ENCODE measurements at places on chromosomes 6 and 20. TPM values are rescaled to one million over a fixed set of nuclear protein-coding genes. Genes with fewer than 3 reads are reported as not detected.

DNA sequence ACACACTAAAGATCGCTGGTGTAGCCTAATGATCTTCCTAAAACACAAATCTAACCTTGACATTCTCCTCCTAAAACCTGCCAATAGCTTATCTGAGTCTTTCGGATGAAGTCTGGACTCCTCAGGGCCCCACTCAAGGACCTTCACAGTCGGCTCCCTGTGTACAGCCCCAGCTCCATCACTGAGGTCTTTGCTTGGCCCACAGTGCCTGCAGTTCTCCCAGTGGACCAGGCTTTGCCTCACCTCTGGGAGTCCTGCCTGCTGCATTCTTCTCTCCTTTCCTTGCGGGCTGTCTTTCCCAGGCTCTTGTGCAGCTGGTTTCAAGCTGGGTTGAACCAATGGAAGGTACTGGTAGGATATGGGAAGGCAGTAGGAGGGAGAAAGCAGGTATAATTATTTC is 122.6 kb upstream of the FERMT1 start:
- DNase-seq, result no peak

DNA sequence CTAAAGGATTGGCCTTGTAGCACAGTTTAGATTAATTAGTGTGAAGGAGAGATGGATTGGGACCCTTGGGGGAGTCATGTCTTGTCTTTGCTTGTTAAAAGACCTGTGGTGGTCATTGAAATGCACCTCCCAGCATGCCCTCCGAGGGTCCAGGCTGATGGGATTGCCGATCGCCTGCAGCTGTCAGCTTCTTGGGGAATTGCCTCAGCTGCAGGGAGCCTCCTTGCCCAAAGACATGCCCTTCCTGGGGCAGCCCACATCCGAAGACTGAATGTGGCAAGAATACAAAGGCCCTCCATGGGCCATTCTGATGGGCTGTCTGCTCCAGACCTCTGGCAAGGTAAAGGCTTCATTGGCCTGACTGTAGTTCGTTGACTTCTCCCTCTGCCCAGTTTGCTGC is 150.7 kb downstream of the FARS2 start:
- DNase-seq, result no peak

DNA sequence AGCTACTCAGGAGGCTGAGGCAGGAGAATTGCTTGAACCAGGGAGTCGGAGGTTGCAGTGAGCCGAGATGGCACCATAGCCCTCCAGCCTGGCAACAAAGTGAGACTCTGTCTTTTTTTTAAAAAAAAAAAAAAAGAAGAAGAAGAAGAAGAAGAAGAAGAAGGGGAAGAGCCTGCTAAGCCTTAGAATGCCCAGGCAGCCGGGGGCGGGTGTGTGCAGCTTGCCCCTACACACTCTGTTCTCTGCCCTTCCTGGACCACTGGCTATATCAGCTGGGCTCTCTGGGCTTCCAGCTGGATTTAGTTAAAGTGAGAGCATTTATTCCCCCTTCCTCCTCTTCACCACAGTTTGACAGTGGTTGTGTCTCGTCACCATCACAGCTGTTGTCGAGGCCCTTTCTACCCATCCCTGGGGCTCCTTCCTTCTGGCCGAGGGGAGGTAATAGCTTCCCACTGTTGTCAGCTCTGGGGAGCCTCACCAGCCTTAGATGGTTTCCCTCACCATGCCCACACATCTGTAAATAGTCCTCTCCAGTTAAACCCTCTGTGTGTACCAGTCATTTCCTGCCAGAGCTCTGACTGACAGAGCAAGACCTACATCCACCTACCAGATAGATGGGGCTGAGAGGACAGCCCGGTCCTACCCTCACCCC is 77.6 kb downstream of the TRERF1 start:
- DNase-seq, result no peak

- no peak for DNase-seq
Observed at GRCh38 chr6:5638666-5639065, 368.1 kb downstream of the NRN1 start.

- DNase-seq, result no peak
Observed at GRCh38 chr6:53398247-53399026, 49.7 kb upstream of the ELOVL5 start.

GRCh38 chr6:89475634-89476033 is 42.7 kb downstream of the ANKRD6 start:
- DNase-seq, result peak; percentile 10

DNA sequence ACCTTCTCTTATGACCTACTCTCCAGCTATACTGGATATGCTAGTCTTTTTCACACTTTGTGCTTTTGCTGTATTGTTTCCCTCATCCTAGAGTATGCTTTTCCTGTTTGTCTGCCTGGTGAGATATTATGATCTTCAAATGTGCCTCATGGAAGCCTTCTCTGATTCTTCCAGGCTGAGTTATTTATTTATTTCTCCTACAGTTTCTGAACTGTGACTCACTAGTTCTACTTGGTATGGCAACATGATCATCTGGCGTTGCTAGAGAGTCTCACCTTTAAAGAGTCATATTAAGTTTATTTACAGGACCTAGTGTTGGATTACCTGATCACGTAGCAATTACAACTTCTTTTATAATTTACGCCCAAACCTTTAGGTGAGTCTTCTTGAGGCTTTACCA is 81.2 kb upstream of the HDAC2 start:
- no peak for DNase-seq

GRCh38 chr6:17042422-17043147 is 59.3 kb upstream of the STMND1 start:
- peak; percentile 80 for DNase-seq

- no peak for DNase-seq
Observed at GRCh38 chr6:63268574-63268973, 51.2 kb downstream of the LGSN start.

DNA sequence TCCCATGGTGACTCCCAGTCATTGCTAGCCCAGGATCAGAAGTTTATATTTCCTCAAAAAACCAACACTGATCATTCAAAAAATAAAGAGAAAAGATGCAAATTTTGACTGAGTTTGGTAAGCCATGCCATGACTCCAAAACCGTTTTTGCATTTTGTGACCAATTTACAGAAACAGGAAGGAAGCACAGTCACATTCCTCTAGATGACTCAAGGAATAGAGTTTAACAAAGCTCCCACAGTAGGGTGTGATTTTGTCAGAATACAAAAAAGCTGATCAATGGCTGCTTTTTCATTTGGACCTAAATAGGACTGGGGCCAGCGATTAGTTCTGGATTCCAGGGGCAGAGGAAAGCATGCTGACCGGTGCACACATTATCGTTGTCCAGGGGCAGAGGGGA is 179.4 kb upstream of the AFDN start:
- peak; percentile 38 for DNase-seq

DNA sequence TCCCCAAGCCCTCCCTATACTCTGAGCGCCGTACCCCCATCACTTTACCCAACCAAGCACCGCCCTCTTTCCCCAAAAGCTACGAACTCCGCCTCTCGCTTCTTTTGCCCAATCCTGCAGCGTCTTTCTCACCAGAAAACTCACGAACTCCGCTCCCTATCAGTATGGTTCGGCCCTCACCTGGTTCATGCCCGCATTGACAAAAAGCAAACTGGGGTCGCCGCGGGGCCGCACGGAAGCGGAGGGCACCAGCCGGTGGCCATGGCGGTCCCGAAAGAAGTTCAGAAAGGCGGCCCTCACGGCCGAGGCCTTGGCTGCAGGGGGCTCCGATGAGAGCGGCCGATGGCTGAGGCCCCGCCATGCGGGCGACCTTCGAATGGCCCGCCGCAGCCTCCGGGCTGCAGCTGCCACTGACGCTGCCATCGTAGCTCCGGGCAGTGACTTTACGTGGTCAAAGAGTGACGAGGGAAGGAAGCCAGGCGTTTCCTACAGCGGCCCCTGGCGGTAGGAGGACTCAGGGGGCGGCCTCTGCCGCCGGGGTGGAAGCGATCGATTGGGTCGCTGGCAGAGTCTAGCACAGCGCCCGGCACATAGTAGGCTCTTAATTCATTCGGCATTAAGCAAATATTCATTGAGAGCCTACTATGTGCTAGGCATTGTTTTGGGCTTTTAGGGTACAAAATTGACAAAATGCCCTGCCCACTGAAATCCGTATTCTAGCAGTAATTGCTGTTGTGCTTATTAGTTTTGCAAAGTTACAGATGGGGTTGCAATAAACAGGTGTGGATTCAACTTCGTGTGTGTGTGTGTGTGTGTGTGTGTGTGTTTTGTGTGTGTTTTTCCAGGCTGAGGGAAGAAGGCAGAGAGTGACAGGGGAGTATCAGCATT is at the start of gene AARS2:
AARS2 (minus strand) TSS at position 447 of the 888 bp plus-strand sequence; CDS start at position 423, 24 bp downstream.
- DNase-seq, result peak; percentile 85

- no peak for DNase-seq
Observed at GRCh38 chr6:134446896-134447295, 129.0 kb upstream of the SGK1 start.

GRCh38 chr6:149089510-149089909 is 228.0 kb upstream of the TAB2 start:
- DNase-seq, result no peak

GRCh38 chr6:31874836-31875572 is 3.8 kb downstream of the SLC44A4 start:
- no peak for DNase-seq

- no peak for DNase-seq
Observed at GRCh38 chr6:111411978-111412566, 70.9 kb downstream of the REV3L start.

- no peak for DNase-seq
Observed at GRCh38 chr20:59471653-59472421, 132.5 kb upstream of the PHACTR3 start.

- DNase-seq, result no peak
Observed at GRCh38 chr6:125008261-125008703, 46.0 kb downstream of the RNF217 start.

DNA sequence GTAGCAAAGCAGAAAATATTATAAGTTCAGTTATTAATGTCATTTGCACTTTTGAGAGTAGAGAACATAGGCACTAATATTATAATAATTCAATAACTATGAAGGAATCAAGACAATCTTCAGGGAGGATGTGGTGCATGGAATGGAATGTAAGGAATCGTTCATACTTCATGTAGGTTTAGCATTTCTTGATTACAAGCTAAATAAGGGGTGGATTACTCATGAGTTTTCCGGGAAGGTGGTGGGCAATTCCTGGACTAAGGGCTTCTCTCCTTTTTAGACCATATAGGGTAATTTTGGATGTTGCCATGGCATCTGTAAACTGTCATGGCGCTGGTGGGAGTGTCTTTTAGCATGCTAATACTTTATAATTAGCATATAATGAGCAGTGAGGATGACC is 9.1 kb upstream of the BTNL2 start:
- peak; percentile 13 for DNase-seq

DNA sequence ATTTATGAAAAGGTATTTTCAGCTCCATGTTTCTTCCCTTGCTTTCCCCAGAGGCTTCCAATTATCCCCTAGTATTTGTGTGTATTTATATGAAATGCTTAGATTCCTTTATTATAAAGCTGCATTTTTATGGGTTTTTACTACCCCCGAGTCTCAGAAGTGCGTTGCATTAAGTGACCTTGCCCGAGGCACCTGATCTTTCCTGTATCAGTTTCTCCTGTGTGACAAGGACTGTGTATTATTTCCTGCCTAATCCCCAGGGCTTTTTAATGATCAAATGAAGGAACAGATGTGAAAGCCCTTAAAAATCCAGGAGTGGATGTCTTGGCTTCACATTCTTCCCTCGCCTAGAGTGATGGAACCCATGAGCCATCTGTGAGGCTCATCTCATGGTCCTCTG is 118.8 kb downstream of the TULP4 start:
- no peak for DNase-seq

DNA sequence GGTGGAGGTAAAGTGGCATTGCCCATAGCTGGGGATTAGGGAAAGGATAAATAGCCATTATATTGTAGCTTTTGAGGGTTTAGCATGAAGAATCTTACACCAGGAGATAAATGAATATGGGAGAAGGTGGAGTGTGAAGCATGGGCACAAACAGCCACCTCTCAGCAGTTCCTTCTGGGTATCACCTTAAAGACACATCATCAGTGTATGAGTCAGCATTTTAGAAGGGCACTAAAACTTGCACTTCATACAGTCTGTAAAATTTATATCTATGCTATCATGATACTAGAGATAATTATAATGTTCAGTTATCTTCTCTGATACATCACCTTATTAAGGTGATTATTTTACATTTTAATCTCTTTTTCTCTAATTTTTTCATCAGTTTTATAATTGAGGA is 25.3 kb downstream of the SLC35A1 start:
- no peak for DNase-seq

DNA sequence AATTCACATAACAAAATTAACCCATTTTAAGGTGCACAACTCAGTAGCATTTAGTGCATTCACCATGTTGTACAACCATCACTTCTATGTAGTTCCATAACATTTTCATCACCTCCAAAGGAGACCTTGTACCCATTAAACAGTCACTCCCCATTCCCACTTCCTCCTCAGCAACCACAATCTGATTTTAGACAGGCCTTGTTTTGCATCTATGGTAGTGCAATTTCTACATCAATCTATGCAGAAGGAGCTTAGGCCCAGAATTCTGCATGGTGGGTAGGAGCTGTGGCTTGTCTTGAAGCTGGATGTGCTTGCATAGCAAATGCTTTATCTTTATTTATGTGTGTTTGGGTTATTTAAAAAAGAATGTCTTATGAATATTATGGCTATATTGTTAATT is 13.5 kb upstream of the HLA-DQA1 start:
- no peak for DNase-seq

- no peak for DNase-seq
Observed at GRCh38 chr6:35372633-35373032, 30.3 kb downstream of the PPARD start.

DNA sequence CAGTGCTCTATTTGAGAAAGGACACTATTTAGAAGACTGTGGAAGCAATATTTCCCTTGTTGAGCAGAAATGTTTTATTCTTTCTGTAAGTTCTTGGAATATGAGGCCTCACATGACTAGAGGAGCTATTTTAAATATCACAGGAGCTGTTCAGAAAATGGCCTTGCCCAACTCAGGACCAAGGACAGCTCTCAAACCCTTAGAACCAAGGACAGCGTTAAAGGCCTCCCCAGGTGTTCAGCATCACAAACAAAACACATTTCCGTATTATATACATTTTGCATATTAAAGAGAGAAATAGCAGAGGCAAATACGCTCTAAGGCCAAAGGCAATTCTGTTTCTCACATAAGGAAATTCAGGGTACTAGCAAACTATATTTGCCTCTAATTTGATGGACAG is 631.4 kb downstream of the CDH26 start:
- no peak for DNase-seq

TENT5A gene
- total RNA-seq, result 2.4 TPM

ZNF334 gene
- 1.6 TPM for total RNA-seq

MSH5 gene
- total RNA-seq, result 43.8 TPM

KHDRBS2 gene
- not detected for total RNA-seq

BPIFB1 gene
- total RNA-seq, result not detected

NRN1 gene
- 25.6 TPM for total RNA-seq

PSORS1C2 gene
- not detected for total RNA-seq

REM1 gene
- not detected for total RNA-seq

OLIG3 gene
- total RNA-seq, result not detected

EYA4 gene
- total RNA-seq, result not detected

Data from endothelial cell of umbilical vein (primary cell).